T-helper 22 cell (primary cell): ENCODE measurements at places on chromosomes 12 and 14.

GRCh38 chr12:559208-559905 is 99.6 kb downstream of the B4GALNT3 start:
- no peak for DNase-seq

GRCh38 chr14:94408546-94409095 is 20.2 kb upstream of the SERPINA1 start:
- no peak for DNase-seq

DNA sequence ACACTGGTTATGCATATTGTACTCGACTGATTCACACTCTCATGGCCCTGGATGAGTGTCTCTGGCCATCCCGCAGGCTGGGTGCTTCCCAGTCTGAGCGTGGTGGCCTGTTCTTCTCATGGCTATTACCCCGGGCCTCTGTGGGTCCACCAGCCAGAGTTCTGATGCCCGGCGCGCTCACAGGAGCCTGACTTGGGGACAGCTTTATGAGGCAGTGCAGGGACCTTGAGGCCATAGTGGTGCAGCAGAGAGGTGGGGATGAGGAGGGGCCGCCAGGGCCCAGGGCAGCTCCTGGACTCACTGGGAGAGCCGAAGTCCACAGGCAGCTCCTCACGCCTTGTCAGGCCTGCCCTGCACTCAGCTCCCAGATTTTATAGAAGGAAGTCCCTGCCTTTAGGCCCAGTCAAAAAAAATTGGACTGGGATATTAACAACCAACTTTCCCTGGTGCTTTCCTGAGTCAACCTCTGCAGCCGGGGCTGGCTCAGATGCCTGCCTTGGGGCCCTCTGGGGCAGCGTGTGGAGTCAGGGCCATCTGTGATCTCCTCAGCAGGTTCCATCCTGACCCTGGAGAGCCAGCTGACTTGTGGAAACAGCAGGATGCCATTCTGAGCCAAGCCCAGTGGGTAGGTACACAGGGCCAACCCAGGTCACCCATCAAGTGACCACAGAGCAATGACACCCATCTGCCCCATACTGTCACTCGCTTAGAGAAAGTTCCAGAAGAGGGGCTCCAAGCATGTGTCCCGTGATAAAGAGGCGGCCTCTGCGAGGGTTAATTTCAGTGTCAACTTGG is 89.4 kb upstream of the DIO3 start:
- no peak for DNase-seq

DNA sequence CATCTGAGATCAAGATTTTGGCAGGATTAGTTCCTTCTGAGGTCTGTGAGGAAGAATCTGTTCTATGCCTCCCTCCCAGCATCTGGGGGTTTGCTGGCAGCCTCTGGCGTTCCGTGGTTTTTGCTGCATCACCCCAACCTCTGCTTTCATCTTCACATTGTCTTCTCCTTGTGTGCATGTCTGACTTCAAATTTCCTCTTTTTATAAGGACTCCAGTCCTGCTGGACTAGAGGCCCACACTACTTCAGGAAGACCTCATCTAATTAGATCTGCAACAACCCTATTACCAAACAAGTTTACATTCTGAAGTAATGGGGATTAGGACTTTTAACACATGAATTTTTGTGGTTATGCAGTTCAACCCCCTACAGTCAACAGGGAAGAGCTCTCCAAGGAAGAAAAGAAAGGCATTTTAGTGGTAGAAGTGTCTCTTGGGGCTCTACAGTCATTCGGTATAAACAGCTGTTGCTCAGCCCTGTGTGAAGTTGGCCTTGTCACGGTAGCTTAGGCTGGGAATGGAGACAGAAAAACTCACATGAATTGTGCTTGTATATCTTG is 89.7 kb downstream of the CAND1 start:
- DNase-seq, result no peak

GRCh38 chr12:71865166-71865713 is 25.7 kb downstream of the TBC1D15 start:
- DNase-seq, result no peak

DNA sequence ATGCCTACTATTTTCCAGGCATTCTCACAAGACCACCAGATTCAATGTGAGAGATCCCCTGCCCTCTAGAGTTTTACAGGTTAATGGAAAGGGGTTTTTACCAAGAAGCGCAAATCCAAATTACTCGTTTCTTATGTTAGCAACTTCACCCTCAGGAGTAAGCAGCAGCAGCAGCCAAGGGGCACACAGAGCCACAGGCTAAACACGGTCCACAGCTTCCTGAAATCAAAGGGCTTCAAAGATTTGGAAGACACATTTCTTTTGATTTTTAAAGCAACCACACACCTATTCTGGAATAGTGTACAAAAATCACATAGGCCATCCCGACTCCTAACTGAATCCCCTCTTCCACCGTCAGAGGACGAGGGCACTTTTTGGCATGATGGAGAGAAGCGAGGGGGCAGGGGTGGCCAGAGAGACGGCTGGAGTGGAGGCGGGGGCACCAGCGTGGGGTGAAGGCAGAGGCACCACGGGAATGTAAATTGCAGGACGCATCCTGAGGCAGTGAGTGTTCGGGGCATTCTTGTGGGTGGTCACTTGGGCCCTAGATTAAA is 107.0 kb downstream of the ARF6 start:
- no peak for DNase-seq

DNA sequence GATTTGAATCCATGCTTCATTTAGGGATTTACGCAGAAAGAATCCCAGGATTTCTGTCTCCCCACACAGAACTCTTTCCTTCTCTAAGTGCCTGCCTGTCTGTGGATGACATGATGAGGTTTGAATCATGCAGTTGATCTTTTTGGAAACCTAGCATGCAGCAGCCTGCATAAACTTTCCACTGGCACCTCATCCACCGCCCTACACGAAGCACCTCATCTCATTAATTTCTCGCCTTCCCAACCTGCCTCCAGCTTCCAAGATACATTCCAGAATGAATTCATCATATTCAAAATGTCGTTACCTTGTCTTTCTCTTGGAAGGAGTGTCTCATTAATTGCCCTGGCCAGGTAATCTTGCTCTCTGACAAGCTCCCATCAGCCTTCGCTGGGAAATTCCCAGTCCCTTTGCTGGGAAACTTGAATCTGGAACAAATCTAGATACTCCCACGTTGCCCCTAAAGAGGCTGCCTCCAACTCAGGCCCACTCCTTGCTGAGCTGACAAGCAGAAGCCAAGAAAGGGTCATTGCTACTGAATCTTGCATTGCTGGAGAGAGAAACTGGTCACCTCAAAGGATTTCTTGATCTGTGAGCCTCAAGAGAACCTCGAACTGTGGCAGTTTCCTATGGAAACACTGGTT is 48.2 kb downstream of the SERPINA3 start:
- DNase-seq, result no peak

GRCh38 chr14:104707608-104708595 is 16.1 kb upstream of the ADSS1 start:
- DNase-seq, result no peak

GRCh38 chr14:89377544-89377943 is 39.5 kb downstream of the FOXN3 start:
- DNase-seq, result no peak

DNA sequence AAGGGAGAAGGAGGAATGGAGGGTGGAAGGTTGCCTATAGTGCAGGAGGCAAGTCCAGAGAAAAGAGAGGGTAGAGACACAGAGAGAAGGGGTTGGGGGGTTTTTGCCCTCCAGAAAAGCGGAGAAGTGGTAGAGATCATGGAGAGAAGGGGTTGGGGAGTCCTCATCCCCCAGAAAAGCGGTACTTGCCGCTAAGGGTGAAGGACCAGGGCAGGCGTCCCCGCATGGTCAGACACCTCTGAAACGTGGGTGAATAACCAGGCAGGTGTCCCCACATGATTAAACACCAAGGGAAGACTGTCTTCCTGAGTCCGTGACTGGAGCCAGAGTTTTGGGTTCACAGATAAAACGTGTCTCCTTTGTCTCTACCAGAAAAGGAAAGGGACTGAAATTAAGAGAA is 439.0 kb downstream of the SOX5 start:
- DNase-seq, result no peak

- DNase-seq, result no peak
These were observed 19.6 kb downstream of the HIGD1C start for GRCh38 chr12:50971946-50972345.

- no peak for DNase-seq
These were observed 279.6 kb upstream of the CCDC196 start for GRCh38 chr14:66206554-66206953.

- no peak for DNase-seq
These were observed 47.8 kb upstream of the EML1 start for GRCh38 chr14:99745307-99745951.
